ENCODE measurements at places on chromosomes 4 and X. TPM values are rescaled to one million over a fixed set of nuclear protein-coding genes. Genes with fewer than 3 reads are reported as not detected.

- DNase-seq = no peak
Measured at GRCh38 chrX:134025986-134026545, 40.7 kb upstream of the GPC3 start.

GRCh38 chr4:164783976-164784375 lies 30.0 kb downstream of the SMIM31 start:
- DNase-seq = no peak

DNA sequence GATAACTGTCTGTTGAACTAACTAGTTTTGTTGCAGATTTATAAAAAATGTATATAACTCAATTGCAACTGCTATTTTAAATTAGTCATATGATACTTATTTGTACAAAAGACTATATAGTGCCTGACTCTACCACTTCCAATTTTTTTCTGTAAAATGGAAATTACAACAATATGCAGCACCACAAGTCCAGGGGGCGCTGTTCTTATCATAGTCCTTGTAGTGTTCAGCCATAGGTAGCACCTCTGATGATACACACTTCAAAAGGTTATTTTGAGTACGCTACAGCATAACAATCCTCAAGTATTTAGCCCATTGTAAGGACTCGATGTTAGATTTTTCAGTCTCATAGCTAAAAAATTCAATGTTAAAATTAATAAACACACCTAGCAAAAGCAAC lies 174.9 kb downstream of the CORIN start:
- DNase-seq = peak; percentile 20

DNA sequence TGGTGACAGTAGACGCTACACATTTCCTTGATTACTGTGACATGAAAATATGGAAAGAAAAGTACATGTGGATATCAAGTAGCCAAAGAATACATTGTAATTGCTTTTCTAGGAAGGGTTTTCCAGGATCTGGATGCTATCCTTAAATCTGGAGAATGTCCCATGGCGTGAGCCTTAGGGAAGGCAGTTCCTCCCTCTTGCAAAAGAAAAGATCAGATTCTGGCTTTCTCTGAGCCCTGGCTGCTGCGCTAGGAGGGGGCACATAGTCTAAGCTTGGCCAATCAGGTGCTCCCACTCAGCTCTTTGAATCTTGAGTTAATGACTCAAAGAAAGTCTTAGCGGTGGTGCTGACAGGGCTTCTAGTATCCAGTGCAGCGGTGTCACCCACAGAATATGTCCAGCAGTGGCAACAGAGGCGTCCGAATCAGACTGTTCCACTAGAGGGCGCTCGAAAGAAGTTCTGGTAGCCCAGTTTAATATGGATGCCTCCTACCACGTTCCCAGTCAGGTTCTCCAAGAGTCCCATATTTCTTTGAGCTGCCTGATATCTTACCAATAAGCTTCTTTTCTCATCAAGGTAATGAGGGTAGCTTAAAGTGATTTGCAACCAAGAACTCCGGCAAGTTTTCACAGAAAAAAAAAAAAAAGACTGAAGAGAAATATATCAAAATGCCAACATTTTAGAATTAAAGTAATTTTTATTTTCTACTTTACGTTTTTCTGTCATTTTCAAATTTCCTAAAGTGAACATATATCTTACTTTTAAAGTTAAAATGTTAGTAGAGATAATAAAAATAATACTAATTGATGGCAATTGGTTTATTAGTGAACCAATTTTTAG lies 213.4 kb upstream of the S100G start:
- peak; percentile 88 for DNase-seq

PCDH10 gene
- total RNA-seq = 3.8 TPM

Measured in neural crest cell (in vitro differentiated cells).